ENCODE measurements at places on chromosomes 1 and 21.

DNA sequence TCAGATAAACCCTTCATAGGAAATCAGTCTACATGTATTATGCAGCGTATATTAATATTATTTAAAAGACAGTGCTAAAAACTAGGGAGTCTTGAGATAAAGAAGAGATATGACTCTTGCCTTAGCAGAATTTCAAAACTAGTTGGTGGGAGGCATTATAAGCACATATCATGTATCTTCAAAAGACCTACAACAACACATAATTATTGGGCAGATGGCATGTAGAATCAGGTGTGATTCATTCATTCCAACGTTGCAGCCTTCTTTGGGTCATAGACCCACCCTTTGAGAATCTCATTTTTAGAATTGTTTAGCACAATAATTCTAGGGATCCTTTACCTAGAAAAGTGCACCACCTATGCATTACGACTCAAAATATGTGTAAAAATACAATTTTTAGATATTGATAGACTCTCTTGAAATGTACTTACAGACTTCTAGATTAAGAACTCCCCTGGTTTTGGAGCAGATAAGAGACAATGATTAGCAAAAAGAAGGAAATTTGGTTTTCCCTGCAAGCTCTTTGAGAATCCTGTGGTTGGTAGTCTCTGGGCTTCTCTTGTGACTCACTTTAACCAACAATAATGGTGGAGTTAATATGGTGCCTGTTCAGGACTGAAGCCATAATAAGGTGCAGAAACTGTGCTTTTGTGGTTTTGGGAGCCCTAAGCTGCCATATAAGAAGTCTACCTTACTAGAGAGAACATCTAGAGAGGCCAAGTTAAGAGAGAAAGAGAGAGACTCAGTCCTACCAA is 85.3 kb upstream of the RGS4 start:
- H3K27me3 ChIP-seq: peaks cover 11% of the 10 kb centered on the region
- no peak for DNase-seq
- no peak overlapping the region for H3K27ac ChIP-seq
- H3K4me3 ChIP-seq: no peak overlapping the region
- H3K36me3 ChIP-seq: no peaks in the 10 kb centered on the region

- H3K4me3 ChIP-seq: no peak overlapping the region
- H3K36me3 ChIP-seq: no peaks in the 10 kb centered on the region
- peaks cover 10% of the 10 kb centered on the region for H3K4me1 ChIP-seq
- DNase-seq: no peak
- H3K27me3 ChIP-seq: no peaks in the 10 kb centered on the region
Observed at GRCh38 chr1:76463849-76464248, 389.3 kb downstream of the ST6GALNAC3 start.

DNA sequence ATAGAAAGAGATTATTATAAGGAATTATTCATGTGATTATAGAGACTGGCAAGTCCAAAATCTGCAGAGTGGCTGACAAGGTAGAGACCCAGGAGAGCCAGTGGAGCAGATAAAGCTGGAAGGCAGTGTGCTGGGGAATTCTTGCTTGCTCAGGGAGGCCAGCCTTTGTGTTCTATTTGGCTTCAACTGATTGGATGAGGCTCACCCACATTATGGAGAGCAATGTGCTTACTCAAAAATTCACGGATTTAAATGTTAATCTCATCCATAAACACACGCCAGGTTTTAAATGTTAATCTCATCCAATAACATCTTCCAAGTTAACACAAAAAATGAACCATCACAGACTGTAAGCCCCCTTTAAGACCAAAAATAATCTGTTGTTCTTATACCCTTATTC is 30.2 kb upstream of the PHGDH start:
- H3K27ac ChIP-seq: no peak overlapping the region
- peaks cover 2% of the 10 kb centered on the region for H3K27me3 ChIP-seq
- no peaks in the 10 kb centered on the region for H3K36me3 ChIP-seq
- no peak overlapping the region for H3K4me3 ChIP-seq

- no peaks in the 10 kb centered on the region for H3K4me1 ChIP-seq
- H3K27me3 ChIP-seq: peaks cover 16% of the 10 kb centered on the region
- no peak overlapping the region for H3K4me3 ChIP-seq
- no peak overlapping the region for H3K27ac ChIP-seq
- H3K36me3 ChIP-seq: no peaks in the 10 kb centered on the region
Observed at GRCh38 chr1:30886710-30887428, 21.7 kb downstream of the SDC3 start.

Measured in activated CD8-positive, alpha-beta T cell treated with anti-CD3 and anti-CD28 coated beads for 36 hours (primary cell).